Mammary epithelial cell (primary cell): ENCODE measurements at places on chromosomes 7 and 10.
A peak's percentile ranks its signal among the peaks of the same experiment; 100 is the strongest.

- DNase-seq: no peak
These were observed 223.8 kb downstream of the PLXDC2 start for GRCh38 chr10:20040012-20040411.

DNA sequence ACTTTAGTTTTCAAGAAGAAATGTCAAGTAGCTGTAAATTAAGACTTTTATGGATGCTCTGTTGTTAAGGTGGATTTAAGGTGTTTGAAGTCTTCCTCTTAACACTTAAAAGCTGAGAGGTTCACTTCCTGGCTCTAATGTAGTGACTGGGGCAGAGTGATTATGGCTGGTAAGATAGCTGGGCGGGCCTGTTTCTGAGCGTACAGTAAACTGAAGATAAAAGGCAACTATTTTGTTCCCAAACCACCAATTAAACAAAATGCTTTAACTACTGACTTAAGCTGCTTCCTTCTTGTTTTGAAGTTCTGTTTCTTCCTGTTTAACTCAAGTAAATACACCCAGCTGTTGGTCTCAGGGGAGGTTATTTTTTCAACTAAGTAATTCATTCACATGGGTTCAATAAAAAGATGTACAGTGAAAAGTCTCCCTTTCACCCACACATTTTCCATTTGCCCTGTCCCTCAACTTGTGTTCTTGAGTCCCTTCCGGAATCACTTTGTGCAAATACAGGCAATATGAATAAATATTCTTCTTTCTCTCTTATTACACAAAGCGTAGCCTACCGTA is 19.3 kb downstream of the VWA2 start:
- no peak for DNase-seq

- DNase-seq: peak; percentile 4
These were observed 45.0 kb downstream of the ALOX5 start for GRCh38 chr10:45418849-45419675.

DNA sequence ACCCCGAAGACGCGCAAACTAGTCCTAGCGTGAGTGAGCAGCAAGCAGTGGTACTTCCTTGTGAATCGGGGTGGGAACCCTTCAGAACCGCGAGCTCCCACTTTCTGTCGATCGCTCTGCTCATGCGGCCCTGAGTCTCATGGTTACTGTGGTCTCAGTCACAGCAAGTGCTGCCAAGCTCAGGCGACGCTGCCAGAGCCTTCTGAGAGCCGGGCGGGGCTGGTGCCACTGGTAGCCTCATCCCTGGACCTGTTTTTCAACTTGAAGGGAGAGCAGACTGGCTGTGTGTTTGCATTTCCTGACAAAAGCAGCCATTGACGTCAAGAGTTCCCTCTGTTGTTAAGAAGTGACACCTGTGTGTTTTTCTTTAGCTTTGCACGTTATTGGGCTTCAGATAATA is 32.9 kb upstream of the BHLHA15 start:
- peak; percentile 26 for DNase-seq

DNA sequence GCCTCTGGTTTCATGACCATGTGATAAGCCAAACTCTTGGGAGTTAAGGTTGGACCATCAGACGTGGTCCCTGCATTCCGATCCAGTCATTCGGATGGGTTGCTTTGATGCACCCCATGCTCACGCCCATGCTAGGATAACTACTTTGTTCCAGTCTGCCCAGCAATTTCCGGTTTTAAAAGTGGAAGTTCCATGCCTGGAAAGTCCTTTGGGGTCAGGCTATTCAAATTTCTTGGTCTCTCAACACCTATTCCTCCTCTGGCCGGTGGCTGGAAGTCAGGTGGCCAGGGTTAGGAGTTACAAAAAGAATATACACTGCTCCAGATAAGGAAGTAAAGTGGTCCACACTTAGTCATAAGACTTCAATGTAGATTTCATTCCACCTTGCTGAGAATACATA is 37.7 kb upstream of the HABP2 start:
- no peak for DNase-seq

DNA sequence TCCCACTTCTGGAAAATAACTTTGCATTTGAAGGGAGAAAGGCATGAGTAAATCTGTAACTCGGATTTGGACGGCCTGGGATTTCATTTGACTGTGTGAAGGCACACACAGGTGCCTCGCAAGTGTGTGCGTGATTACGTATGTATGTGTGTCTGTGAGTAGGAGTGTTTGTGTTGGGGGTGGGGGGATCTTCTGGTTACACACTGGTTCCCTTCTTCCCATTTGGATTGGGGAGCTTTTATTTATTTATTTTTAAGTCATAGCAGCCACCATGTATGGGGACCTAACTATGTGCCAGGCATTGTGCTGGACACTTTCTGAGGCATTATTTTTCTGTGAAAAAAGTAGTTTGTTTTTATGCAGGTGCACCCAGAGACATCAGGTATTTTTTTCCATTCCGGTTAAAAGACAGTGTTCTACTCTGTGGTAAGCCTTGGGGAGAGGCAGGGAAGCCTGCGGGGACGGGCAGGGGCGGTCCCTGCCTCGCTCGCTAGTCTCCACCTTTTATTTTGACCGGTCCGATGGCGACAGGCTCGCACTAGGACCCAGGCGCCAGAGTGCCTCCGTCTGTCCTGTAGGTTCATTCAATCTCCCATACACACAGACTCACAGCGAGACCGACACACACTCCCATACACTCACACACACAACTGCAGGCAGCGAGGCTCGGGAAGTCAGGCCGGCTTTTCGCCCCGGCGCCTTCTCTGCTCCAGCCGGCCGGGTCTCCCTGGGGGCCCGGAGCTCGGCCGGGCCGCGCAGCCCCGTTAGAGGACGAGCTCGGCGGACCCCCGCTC is at the start of gene MXI1:
TSS of gene MXI1 (plus strand) at position 595 of the 794 bp plus-strand sequence. CDS start 204 bp downstream, outside the sequence.
- DNase-seq: peak; percentile 83

DNA sequence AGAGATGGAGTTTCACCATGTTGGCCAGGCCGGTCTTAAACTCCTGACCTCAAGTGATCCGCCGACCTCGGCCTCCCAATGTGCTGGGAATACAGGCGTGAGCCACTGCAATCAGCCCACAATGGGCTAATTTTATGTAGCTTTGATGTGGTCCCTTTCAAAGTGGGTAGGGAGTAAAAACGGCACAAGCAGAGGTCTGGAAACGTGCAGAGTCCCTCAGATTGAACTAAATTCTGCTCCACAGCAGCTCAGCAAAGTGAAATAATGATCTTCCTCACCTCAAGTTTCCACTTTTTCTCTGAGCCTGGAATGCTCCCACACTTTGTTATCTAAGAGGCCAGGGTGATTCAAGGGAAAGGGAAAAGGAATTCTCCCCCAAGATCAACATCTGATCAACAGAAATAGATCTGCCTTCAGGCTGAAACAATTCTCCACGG is 6.1 kb downstream of the CCDC3 start:
- DNase-seq: no peak

DNA sequence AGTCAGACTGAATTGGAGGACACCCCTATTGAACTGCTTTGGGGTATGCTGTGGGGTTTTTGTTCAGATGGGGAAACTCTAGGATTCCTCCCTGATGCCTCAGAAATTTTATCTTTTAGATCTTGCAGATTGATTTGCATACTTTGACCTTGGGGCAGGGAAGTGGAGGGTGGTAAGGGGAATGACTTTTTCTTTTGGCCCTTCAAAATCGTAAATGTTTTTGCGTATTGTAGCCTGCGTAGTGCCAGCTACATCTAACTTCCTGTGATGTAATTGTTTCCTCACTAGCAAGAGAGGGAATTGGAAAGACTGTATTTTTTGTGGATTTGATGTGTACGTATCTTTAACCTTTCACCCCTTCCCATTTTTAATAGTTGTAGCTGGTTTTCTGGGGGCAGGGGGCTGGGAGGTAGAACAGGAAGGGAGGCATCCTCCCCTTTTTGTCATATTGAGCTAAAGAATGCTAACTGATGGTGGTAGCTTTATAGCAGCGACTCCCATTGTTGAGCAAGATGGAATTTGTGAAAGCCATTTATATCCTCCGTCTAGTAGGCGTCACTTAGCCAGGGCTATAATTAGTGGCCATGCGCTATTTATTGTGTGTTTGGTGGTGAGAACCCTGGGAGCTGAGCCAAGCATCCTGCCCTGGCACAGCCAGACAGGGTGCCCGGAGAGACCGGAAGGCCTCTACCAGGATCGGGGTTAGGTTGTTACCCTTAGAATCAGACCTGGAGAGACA is 11.3 kb downstream of the DUSP5 start:
- no peak for DNase-seq

- DNase-seq: peak; percentile 32
These were observed 105.5 kb downstream of the TRIM24 start for GRCh38 chr7:138565451-138566114.

DNA sequence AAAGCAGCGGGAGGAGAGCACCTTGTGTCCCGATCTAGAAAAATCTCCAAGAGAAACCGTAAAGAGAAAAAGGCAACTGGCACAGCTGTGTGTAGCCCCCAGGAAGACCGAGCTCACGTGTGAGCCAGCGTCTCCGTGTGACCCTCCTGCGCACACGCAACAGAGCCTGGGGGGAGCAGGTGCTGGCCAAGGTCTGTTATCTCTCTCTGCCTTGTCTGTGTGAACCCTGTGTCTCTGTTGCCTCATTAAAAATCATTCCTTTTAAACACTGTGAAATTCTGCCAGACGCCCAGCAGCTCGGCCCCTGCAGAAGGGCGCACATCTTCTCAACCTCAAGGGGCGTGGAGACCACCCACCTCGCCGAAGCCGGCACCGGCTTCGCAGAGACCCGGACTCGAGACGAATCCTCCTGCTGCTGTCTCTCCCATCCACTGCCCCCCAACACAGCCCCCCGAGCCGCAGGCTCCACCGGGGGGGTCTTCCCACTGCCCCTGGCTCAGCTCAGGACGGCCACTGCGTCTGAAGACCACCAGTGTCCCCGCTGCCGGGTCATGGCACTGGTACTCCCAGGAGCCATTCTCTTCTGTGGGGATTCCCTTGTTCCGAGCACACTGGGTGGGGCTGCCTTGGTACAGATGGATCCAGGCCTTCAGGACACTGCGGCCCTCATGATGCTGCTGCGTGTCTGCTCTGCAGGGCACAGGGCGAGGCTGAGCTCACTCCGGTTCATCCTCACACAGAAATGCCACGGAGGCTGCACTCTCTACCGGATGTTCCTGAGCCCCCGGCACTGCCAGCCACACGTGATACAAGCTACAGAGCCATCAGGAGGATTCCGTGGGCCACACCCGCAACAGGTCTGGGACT is 94.3 kb upstream of the DNAAF5 start:
- DNase-seq: no peak

DNA sequence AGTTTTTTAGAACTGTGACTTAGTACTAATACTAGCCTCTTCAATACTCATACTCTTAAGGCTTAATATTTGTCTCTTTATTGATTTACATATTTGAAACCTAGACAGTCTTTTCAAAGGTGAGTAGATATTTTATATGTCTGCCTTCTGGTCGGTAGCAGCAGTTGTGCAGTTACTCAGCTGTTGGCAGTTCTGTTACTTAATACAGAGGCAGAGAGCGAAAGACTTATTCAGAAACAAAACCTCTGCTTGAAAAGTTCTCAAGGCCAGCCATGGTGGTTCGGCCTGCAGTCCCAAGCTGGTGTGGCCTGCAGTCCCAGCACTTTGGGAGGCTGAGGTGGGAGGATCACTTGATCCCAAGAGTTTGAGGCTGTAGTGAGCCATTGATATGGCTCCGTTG is 84.2 kb downstream of the AUTS2 start:
- no peak for DNase-seq

GRCh38 chr10:95505641-95506040 is 55.5 kb downstream of the SORBS1 start:
- no peak for DNase-seq

GRCh38 chr10:93462881-93463280 is 19.3 kb downstream of the MYOF start:
- peak; percentile 56 for DNase-seq

DNA sequence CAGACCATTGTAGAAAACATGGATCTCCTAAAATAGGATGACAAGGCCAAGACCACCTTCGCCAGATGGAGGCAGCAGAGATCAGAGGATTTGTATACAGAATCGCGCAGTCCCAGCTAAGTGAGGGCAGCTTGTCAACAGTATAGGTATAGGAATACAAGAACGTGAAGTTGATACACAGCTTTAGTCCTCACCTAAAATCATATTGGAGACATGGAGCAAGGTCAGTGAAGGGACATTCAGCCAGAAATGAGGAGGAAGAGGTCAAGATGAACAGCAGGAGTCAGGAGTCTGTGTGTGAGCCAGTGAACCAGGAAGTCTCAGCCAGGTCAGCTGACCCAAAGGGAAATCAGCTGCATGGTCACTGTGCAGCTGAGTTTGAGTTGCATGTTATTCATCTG is 263.4 kb upstream of the PRKCQ start:
- DNase-seq: no peak

DNA sequence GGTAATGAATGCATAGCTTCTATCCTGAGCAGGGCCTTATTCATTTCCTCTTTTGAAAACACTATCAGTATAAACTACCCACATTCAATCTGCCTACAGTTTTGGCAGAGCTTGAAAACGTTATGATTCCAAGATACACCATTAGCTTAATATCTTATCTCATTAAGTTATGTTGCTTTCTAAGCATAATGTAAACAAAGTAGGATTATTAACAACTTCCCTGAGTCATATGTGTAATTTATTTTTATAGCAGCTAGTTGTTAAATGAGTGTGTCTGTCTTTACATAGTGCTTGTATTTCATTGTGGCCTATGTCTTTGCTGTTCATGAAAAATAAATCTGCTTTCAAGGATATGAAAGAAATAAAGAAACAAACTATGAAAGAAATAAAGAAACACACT is 106.2 kb upstream of the DLX6 start:
- no peak for DNase-seq

DNA sequence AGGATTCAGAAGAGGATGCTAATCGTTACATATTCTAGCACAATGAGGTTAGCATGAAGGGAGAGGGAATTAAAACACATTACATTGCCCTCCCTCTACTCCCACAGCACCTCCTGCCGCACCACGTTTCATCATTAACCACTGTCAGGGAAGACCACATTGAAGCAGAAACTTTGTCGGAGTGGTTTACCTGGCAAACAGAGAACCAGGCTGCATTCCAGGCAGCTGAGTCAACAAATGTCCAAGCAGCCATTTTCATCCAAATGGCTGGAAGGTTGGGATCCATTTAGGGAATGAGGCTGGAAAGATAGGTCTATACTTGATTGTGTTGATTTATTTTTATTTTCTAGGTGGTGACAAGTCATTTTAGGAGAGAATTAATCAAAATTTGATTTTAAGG is 273.6 kb downstream of the DYNC1I1 start:
- no peak for DNase-seq

DNA sequence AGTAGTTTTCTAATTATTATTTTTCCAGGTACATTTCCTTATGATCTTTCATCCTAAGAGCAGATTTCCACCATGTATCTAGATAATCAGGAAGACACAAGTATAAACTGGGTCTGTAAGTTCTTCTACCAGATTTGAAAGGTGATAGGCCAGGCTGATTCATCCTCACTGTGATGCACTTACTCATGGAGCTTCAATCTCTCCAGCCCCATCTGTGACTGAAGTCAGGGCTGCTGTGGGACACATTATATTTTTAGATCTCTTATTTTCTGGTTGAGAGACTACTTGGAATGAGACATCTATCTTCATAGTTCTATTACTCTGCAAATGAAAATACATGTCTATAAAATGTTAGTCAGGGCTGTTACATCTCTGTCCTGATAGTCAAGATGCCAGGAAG is 85.5 kb upstream of the SLC25A13 start:
- peak; percentile 52 for DNase-seq
